ENCODE measurements at places on chromosomes 1 and 21.

- DNase-seq, result no peak
Observed at GRCh38 chr1:77175230-77175844, 43.9 kb downstream of the PIGK start.

GRCh38 chr1:234561319-234561718, 48.7 kb downstream of the IRF2BP2 start:
- DNase-seq, result no peak

DNA sequence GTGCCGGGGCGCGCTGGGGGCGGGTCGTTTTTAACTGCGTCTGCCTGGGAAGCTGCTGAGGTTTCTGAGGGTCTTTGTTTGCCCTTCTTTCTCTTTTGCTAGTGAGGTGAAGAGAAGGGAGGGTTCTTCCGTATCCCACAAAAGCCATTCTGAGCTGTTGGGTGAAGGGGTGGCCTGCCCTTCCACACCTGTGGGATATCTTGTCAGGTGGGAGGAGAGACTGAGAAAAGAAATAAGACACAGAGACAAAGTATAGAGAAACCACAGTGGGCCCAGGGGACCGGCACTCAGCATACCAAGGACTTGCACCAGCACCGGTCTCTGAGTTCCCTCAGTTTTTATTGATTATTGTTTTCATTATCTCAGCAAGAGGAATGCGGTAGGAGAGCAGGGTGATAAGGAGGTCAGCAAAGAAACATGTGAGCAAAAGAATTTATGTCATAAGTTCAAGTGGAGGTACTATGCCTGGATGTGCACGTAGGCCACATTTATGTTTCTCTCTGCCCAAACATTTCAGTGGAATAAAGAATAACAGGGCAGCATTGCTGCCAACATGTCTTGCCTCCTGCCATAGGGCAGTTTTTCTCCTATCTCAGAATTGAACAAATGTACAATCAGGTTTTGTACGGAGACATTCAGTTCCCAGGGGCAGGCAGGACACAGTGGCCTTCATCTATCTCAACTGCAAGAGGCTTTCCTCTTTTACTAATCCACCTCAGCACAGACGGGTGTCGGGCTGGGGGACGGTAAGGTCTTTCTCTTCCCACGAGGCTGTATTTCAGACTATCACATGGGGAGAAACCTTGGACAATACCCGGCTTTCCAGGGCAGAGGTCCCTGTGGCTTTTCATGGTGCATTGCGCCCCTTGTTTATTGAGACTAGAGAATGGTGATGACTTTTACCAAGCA, 972 bp downstream of the PGBD2 start:
- DNase-seq, result no peak

DNA sequence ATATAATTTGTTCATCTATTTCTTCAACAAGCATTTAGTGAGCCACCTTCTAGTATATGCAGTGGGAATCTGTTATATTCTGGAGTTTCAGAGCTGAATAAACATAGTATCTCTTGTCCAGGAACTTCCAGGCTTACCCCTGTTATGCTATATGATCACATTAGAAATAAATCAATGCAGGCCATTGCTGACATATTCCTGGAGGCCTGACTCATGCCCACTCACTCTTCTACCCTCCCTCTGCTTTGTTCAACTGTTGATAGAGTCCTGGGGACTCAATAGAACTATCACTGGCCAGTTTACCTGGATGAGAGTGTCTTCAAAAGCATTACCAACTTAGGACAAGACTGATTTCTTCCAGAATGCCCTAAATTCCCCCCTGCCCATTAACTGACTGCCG, 29.3 kb upstream of the SRSF10 start:
- no peak for DNase-seq

- no peak for DNase-seq
Observed at GRCh38 chr1:26949926-26950319, 10.3 kb downstream of the KDF1 start.

DNA sequence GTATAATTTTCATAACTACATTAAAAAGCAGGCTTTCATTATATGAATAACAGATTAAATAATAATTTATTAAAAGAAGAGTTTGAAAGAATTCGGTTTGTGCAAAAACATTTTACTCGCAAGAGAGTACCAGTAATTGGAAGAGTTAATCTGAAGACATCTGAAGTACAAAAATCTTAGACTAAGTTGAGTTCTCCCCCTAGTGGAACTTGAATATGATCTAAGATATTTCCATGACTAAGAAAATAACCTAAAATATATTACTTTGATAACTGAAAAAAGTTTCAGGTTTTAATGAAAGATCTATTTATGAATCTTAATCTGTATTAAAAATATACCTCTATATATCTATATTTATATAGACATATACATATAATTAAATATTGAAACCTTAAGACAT, 112.5 kb upstream of the GFI1 start:
- no peak for DNase-seq

DNA sequence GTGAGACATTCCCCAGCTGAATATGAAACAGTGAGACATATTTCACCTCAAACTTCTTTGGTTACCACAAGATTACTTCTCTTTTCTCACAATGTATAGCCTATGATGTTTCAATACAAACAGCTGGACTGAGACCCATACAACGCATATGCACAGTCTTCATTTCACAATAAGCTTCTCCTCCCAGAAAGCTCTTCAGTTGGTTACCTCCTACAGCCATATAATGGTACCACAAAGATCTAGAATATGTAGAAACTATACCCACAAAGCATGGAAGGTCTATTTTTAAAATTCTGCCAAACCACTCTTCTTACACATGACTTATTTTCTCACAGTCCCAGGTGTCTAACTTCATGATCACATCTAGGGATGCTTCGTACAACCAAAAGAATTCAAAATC, 70.8 kb downstream of the JAK1 start:
- DNase-seq, result no peak

- DNase-seq, result no peak
Observed at GRCh38 chr1:17052641-17053040, 1.2 kb downstream of the SDHB start.

DNA sequence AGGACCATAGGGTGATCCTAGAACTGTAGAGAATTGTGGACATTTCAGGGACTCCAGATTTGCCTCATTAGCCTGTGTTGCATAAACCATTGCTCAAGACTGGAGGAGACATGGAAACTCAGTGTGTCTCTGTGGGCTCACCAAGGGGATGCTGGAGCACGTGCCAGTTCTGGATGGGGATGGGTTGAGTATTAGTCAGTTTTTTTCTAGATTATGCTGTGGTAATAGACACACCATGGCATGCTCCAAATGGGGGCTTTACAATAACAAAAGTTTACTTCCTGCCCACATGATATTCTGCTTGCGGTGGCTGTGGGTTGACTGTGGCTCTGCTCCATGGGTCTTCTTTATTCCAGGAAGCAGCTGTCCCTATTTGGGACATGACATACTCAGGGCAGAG, 125.4 kb downstream of the FOXD2 start:
- DNase-seq, result no peak

DNA sequence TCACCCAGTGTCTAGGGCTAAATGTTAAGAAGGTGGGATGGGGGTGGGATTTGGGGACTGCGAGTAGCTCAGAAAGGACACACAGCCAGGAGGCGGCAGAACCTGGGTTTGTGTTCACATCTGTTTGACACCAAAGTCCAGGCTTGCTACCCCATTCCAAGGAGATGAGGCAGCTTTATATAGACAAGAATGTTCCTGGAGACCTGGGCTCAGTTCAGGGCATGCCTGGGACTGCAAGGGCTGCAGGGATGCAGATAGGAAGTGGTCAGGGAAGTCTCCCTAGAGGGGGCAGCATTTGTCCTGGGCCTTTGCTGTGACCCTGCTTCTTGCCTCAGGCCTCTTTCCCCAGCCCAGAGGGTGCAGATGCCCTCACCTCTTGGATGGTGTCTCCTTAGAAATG, 16.3 kb downstream of the PADI3 start:
- DNase-seq, result no peak

GRCh38 chr1:154193821-154194220, 1.9 kb upstream of the TPM3 start:
- DNase-seq, result no peak

- DNase-seq, result no peak
Observed at GRCh38 chr1:23004112-23004511, 11.5 kb downstream of the TEX46 start.

DNA sequence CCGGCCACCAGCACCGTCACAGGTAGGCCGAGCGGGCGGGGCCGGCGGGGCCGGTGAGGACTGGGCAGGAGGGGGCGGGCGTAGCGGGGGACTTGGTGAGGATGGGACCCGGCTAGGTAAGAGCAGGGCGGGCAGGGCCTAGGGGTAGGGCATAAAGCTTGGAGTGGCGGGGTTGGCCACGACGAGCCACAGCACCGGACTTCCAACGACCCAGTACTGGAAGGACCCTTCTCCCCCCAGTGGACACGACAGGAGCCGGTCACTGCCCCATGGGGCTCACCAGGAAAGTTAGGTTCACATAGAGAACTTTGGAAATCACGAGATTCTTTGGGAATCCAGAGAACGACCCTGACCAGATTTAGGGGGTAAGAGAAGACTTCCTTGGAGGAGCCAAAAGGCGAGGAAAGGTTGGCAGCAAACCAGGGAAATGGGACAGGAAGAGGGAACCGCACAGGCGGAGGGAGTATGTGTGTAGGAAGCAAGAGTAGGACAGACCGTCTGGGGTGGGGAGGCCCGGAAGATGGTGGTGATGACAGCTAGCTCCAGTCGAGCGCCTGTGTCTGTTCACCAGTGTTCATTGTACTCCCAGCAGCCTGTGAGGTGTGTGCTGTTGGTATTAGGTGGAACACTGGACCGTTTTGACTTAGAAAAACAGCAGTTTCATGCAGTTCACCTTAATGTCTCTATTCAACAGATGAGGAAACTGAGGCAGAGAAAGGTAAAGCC, 20.4 kb downstream of the ZNF362 start:
- DNase-seq, result no peak

DNA sequence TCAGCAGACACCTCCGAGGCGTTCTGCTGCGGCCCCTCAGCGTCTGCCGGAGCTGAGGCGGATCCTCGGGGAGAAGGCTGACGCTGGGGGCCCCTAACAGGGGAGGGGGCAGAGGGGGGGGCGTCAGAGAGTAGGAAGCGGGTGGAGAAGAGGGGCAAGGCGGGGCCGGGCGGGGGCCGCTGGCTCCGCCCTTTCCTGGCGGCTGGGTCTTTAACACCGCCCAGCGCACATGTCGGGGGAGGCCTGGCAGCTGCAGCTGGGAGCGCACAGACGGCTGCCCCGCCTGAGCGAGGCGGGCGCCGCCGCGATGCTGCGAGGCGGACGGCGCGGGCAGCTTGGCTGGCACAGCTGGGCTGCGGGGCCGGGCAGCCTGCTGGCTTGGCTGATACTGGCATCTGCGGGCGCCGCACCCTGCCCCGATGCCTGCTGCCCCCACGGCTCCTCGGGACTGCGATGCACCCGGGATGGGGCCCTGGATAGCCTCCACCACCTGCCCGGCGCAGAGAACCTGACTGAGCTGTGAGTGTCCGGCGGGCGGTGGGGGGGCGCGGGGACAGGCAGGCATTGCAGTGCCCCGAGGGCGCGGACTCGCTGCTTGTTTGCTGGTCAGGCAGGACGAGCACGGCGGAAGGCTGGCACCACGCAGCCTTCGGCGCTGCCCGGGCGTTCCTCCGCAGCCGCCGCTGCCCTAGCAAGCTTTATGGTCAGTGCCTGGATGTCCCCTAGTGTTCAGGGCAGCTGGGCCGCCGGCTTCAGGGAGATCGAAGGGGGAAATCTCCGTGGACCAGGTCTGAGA, at the start of gene NTRK1:
NTRK1 (plus strand) TSS at position 238 of the 796 bp plus-strand sequence; CDS start at position 308, 70 bp downstream.
- DNase-seq, result peak; percentile 87

GRCh38 chr1:40627987-40628902, 37.2 kb downstream of the RIMS3 start:
- no peak for DNase-seq

DNA sequence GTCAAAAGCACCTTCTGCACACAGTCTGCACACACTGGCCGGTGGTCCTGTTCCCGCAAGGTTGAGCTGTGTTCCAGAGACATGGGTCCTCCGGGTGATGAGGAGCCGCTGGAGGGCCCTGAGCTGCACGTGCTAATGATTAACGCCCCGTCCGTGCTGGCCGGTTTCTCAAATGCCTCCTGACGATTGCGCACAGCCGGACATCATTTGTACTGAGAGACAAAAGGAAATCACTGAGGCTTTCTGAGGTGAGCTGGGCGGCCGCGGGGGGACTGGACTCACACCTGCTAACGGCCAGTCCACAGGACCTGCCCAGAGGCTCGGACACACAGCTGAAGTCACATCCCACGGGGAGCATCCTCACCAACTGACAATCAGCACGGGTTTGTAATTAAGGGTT, 29.2 kb downstream of the POFUT2 start:
- no peak for DNase-seq

GRCh38 chr1:182235952-182236650, 155.5 kb downstream of the GLUL start:
- no peak for DNase-seq

DNA sequence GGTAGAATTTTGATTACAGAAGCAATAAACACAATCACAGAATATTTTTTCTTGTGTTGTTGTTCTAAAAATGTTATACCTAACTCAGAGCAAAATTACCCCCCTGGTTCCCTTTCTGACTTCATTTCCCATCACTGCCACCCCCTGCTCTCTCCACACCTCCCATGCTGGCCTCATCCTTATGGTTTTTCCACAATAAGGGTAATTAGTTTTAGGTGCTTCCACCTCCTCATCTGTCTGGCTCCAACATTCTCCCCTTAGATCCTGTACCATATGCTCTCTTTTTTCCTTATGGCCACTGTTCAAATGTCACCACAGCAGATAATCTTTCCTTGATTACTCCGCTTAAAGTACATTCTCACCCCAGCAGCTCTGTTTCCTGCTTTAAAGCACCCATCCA, 2208.6 kb downstream of the MRPL39 start:
- no peak for DNase-seq

- DNase-seq, result no peak
Observed at GRCh38 chr1:103477101-103477500, 48.4 kb upstream of the RNPC3 start.

DNA sequence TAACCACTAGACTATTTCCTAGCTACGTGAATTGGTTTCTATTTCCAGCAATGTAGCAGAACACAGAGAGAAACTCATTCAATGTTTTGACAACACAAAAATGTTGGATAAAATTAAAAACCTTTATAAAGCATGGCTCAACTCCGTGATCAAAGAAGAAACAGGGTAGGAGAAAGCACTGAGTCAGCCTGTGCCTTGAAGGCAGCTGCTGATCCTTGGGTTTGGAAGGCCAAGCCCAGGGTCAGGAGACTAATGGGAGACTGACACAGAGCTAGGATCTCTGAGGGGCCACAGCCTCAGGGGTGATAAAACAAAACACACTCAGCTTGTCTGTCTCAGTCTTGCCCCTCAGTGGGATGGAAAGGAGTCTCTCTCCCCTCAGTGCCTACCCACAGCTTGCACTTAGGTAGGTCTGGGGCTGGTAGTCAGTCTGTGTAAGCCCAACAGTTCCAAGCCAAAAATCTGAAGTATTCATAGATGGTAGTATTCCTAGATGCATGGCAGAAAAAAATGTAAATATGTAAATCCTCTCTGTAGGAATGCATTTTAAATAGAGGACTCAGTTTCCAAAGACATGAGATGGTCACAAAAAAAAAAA, 53.3 kb downstream of the B3GALNT2 start:
- no peak for DNase-seq

GRCh38 chr1:230827801-230828200, 40.5 kb downstream of the C1orf198 start:
- no peak for DNase-seq
